ENCODE measurements at places on chromosomes 4 and X.

- DNase-seq = no peak
These were observed 1372.4 kb downstream of the C4orf33 start for GRCh38 chr4:130468340-130468739.

GRCh38 chr4:177717407-177717806 is 275.2 kb upstream of the AGA start:
- no peak for DNase-seq

DNA sequence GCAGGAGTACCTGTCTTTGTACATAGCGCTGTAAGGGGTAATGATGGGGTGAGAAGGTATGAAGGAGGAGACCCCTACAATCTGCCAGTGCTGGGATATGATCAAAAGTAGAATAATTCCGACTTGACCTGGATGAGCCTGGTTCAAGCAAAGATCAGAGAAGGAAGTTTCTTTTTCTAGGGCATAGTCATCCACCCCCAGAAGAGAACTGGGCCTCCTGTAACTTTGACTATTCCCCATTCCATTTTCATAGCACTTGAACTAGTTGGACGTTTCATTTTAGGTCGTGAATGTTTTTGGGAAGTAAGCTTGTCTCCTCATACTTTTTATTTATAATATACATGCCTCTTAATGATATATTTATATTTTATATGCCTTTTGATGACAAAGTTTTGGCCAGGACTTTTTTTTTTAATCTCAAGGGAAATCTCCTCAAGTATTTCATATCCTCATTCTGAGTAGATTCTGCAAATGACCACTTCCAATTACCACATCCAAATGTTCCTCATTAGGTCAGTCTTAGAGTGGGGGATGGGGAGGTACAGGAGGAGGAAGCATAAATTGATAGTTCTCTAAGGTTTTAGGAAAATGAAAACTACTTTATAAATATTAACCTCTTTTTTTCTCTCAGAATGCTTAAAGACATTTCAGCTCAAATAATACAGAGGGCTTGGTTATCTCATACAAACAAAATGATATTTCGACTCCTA is 3.5 kb downstream of the CXorf58 start:
- no peak for DNase-seq

GRCh38 chr4:58070726-58071125 is 960.5 kb upstream of the IGFBP7 start:
- DNase-seq = peak; percentile 59

GRCh38 chrX:110699109-110699508 is 96.5 kb downstream of the CHRDL1 start:
- no peak for DNase-seq

- no peak for DNase-seq
These were observed 623.5 kb upstream of the GNPDA2 start for GRCh38 chr4:45349859-45350258.

GRCh38 chr4:101321481-101322042 is 25.8 kb downstream of the PPP3CA start:
- no peak for DNase-seq

DNA sequence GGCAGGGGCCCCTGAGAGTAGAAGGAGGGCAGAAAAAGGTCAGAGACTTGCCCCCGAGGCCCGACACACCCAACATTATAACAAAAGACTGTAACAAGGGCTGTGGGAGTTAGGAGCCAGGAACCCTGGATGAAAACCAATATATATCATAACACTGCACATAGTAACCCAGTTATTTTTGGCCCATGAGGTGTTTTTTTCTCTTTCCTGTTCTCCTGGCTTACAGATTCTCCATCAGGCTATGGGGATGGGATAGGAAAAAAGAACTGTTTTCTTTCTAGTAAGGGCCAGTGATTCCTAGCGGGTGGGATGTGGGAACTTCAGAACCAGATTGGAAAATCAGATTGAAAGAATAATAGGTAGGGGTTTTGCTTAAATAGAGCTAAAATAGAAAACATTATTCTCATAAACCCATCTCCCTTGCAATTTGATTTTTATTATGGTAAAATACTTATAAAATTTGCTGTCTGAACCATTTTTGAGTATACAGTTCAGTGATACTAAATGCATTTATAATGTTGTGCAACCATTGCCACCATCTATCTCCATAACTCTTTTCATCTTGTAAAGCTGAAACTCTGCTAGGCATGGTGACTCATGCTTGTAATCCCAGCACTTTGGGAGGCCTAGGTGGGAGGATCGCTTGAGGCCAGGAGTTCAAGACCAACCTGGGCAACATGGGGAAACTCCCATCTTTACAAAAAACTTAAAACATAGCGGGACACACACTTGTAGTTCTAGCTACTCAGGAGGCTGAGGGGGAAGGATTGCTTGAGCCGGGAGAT is 33.5 kb downstream of the SNX25 start:
- DNase-seq = no peak

DNA sequence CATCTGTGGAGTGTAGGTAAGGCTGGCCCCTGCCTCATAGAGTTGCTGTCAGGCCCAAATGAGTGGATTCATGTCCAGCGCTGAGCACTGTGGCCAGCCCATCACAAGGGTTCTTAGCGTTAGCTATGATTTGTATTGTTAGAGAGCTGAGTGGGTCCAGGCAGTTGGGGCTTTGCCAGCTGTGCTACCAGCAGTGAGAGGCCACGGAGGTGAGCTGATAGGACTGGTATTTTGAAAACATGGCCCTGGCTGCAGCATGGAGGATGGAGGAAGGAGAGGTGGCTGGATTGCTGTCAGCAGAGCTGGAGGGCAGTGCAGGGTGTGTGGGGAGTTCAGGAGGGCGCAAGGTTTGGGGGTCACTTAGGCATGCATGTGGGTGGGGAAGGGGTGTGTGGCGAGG is 69.8 kb downstream of the PSAPL1 start:
- no peak for DNase-seq

- no peak for DNase-seq
These were observed 111.8 kb upstream of the HUWE1 start for GRCh38 chrX:53798281-53798680.

DNA sequence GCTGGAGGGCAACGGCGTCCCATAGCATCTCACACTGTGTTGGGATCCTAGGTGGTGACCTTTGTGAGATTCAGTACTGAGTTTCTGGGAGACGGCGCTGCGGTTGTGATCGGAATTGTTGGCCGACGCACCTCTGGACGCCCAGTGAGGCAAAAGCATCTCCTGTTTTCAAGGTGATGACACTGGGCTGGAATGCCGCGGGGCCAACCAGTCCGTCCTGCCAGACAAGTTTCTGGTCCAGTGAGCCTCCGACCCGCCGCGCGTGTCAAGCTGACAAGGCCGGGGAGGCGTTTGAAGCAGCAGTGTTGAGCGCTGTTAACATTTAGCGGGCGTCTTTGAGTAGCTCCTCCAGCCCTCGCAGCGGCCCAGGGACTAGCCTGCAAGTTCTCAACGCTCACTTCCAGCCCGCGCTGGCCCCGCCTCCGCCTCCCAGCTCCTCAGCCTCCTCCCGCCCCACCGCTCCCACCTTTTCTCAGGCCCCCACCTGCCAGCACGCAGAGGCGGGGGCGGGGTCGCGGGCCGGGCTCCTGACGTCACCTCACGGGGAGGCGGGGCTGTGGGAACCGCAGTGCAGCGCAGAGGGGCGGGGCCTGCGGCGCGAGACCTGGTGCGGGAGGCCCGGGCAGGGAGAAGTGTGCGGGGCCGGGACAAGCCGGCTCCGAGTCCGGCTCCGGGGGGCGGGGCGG is 482 bp upstream of the CDS1 start:
- DNase-seq = peak; percentile 67

- DNase-seq = no peak
These were observed 195.9 kb downstream of the CHM start for GRCh38 chrX:85851418-85851817.

DNA sequence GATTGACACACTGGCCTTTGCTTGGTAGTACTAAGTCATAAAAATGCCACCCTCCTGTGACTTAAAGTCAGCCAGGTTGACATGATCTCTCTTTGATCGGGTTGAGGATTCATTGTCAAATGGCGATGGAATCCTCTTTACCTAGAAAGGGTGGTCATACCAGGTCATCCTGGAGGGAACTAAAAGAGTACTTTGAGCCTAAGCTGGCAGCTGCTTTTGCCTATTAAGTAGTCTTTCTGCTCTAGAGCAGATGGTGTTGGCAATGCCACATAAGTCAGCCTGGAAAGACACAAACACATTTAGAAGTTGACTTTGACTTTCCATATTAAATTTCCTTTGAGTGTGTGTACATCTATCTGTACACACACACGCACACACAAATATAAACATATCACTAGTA is 39.2 kb upstream of the C4orf54 start:
- DNase-seq = no peak

GRCh38 chrX:11640089-11640488 is 25.6 kb downstream of the ARHGAP6 start:
- no peak for DNase-seq

DNA sequence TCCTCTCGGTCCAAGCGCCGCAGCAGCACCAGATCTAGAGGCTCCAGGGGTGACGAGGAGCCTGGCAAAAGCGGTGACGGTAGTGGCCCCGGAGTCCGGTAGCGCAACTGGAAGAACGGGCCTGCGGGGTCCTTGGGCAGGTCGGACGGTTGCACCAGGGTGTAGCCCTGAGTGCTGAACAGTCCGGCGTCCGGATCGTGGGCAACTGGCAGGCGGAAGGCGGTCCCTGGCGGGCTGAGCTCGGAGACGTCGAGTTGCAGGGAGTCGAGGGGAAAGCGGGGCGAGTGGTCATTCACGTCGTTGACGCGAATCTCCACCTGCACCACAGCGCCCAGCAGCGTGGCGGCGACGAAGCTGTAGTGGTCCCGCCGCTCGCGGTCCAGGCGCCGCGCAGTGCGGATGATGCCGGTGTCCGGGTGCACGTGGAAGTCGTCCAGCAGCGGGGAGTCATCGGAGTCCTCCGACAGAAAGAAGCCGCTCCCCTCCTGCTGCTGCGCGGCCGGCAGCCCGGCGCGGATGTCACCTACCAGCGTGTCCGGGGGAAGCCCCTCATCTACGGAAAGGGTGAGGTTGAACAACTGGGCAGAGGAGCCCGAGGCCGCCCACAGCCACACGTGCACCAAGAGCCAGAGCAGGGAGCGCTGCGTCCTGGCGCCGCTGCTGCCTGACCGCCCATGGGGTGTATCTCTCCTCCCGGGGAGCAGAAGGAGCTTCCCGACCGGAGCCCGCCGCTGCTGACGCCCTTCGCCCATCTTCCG is 837 bp downstream of the DCHS2 start:
- DNase-seq = no peak

- no peak for DNase-seq
These were observed 106.3 kb upstream of the BOD1L1 start for GRCh38 chr4:13733817-13734216.

GRCh38 chrX:151825925-151826485 is 86.7 kb upstream of the MAGEA4 start:
- no peak for DNase-seq

- DNase-seq = peak; percentile 82
These were observed 3.1 kb downstream of the ZGRF1 start for GRCh38 chr4:112633477-112634235.

DNA sequence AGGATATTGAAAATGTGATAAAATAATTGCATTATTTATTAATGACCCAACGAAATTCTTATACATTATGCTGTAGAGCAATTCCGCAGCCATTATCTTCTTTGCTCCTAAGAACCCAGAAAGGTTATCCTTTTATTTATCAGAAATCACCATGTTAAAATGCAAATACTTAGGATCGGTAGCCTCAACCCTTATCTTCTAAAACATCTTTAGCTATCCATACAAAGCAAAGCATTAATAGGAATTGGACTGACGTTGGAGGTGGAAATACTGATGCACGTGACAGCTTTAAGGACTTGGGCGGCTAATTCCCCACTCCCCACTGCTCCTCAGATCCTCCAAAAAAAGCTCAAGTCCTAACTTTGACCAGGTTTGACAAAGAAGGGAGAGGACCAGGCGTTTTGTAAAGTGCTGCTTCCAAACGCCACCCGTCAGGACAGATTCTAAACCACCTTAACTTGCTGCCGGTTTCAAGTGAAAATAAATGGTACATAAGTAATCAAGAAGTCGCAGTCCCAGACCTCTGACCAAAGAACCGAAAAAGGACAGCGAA is 539 bp upstream of the SPCS3 start:
- DNase-seq = no peak

DNA sequence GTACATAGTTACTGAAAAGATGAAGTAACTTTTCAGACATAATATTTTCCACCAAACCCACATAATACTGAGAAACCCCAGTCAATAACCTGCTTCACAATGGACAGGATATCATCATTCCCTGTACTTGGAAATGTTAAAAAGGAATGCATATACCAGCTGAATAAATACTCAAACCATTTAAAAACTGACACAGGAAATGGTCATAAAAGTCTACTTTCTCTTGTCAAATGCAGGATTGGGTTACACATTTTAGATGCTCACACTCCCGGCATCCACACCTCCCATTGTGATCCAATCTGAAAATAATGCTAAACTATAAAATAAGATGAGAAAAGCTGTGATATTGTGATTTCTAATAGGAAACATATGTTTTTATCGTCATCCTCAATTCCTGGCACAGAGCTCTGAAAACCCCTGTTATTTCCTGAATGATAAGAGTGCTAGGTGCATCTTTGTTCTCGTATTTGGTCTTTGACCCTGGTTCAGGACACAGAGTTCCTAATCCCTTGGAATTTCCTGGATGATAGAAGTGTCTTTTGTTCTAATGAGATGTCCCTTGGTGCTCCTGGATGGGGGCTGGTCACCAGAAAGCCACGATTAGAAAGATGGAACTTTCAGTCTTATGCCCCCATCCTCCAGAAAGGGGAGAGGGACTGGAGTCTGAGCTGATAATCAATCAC is 821.3 kb downstream of the TRIML1 start:
- DNase-seq = no peak

GRCh38 chr4:145230726-145231125 is 50.3 kb upstream of the OTUD4 start:
- DNase-seq = no peak

DNA sequence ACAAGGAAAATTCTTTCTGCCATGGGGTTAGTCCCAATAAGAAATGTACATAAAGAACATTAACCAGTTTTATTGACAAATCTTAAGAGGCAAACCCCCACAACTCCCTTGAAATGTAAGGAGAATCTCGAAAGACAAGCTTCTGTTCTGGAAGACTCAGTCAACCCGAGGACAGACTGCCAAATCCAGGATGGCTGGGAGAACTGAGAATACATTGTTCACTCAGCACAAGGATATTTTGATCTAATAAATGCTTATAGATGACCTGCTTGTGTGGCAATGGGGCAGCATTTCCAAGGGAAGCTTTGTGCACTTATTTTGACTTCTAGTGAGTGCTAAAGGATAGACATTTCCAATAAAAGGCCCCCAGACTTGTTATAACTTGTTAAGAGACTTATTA is 280.4 kb downstream of the DHX15 start:
- DNase-seq = no peak

DNA sequence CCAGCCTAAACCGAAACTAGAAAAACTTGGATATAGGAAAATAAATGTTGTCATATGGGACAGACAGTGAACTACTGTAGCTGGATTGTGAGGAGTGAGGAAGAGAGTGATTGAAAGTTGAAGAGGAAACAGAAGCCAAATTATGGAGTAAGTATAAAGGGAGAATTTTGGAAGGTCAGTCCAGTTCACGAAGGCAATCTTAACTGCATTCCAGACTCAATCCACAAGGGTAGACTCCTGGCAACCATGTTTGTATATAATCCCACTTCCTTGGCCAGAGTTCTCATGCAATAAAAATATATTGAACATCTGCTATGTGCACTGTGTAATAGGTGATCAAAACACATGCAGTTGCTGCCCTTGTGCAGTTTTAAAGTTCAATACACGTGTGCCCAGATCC is 58.6 kb upstream of the CAMK2D start:
- no peak for DNase-seq

All from Kasumi-1 (cell line).